ENCODE measurements at places on chromosomes 11 and 22.

DNA sequence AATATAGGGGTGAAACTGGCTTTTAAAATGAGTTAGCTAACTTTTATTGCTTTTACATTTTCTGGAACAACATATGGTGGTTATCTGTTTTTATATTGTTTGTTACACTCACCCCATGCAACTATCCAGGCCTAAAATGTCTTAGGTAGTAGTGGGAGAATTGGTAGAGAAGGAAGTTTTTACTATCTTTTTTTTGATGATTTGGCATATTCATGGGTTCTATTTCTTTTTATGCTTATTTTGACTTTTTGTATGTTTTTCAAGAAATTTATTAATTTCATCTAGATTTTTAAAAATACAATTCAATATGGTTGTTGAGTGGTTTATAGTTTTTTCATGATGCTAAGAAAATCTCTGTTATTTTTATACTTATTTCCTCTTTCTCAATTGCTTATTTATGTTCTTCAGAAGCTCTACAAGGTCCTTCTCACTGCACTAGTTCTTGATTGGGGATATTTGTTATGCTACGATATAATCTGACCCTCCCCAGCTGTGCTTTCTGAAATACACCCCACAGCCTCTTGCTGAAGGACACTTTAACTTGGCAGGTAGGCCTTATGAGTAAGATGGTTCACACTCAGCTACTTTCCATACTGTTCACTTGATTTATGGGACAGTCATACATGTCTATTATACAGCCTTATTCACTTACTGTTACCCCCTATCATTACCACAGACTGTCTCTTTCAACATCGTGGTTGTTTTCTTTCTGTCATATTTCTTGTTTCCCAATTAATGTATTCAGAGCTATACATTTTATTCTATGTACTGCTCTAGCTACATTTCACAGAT, 431.2 kb downstream of the METTL15 start:
- DNase-seq: no peak

DNA sequence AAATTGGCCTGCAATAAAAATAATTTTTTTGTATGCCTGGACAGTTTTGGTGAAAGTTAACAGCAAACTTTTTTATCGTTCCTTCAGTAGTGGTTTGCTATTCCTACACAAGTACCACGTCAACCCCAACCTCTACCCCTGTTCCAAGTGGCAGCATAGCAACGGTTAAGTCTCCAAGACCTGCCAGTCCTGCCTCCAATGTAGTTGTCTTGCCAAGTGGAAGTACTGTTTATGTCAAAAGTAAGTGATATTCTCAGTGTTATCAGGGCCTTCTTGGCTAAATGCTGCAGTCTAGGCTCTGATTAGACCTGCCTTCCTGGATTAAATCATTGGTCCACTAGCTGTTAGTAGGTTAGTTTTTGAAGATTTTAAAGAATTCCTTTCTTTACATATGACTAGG, 15.0 kb downstream of the EMSY start:
- DNase-seq: no peak

DNA sequence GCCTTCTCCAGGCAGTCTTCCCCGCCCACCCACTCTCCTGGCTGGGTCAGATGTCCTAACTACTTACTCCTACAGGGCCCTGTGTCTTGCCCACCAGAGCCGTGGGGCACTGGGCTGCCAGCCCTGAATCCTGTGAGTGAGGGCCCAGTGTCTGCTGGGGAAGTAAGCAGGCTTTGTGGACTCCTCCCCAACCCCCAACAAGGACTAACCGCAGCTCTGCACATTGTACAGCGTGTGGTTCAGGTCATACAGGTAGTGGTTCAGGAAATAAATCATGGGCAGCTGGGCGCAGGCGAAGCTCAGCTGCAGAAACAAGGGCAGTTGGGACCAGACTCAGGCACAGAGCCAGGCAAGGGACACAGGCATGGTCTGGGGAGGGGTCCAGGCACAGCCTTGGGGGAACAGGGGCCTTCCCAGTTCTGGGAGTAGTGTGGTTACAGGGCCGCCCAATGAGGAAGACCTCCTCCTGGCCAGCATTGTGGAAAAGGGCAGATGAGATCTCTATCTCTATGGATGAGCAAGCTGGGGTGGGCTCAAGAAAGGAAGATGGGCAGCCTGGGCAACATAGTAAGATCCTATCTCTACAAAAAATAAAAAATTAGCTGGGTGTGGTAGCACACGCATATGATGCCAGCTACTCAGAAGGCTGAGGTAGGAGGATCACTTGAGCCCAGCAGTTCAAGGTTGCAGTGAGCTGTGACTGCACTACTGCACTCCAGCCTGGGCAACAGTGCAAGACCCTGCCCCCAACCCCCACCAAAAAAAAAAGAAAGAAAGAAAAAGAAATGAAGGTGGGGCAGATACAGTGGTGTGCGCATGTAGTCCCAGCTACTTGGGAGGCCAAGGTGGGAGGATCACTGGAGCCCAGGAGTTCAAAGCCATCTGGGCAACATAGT, 5.5 kb downstream of the UNC93B1 start:
- DNase-seq: no peak

DNA sequence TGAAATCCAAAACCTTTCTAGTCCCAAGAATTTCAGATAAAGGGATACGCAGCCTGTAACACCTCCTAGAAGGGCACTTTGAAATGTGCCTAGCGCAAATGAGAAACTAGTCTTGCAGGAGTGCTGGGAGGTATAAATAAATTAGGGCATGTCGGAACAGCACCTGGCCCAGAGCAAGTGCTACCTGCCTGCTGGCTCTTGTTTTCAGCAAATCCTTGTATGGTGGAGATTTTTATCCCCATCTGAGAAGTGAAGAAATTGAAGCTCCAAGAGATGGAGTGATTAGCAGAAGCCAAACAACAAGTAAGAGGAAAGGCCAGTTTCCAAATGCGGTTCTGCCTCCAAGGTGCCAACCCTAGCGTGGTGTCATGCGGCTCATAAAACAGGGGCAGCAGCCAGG, 36.7 kb upstream of the TFIP11 start:
- DNase-seq: no peak

GRCh38 chr11:21921151-21921550, 271.7 kb upstream of the ANO5 start:
- no peak for DNase-seq

GRCh38 chr11:76212086-76213035, 6.1 kb upstream of the WNT11 start:
- DNase-seq: no peak

DNA sequence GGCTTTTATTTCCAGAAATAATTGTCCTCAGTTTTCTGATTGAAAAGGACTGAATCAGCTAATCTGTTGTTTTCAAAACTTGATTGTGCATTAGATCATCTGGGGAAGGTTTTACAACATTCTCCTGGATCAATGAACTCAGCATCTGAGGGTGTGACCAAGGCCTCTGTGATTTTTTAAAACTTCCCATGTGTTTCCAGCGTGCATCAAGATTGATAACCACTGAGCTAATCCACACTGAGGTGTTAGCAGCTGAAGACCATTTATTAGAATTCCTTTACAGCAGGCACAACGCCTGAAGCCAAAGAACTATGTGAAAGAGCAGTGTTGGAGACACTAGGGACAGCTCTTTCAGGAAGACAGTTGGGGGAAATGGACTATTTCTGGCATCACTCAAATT, 10.2 kb downstream of the VSTM5 start:
- no peak for DNase-seq

DNA sequence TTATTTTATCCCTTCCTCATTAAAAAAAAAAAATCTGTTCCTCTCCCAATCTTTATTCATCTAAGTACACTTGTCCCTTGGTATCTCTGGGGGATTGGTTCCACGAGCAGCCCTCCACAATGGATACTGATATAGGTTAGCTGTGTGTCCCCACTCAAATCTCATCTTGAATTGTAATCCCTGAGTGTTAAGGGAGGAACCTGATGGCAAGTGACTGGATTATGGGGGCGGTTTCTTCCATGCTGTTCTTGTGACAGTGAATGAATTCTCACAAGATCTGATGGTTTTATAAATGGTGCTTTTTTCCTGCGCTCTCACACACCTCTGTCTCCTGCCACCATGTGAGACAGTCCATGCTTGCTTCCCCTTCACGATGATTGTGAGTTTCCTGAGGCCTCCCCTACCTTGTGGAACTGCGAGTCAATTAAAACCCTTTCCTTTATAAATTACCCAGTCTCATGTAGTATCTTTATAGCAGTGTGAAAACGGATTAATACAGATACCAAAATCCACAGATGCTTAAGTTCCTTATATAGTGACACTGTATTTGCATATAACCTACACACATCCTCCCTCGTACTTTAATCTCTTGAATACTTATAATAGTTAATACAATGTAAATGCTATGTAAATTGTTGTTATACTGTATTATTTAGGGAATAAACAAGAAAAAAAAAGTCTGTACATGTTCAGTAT, 62.0 kb downstream of the PACS1 start:
- DNase-seq: no peak

- DNase-seq: no peak
Observed at GRCh38 chr22:49686495-49687219, 141.0 kb downstream of the BRD1 start.
